ENCODE measurements at places on chromosomes 12 and 14.

DNA sequence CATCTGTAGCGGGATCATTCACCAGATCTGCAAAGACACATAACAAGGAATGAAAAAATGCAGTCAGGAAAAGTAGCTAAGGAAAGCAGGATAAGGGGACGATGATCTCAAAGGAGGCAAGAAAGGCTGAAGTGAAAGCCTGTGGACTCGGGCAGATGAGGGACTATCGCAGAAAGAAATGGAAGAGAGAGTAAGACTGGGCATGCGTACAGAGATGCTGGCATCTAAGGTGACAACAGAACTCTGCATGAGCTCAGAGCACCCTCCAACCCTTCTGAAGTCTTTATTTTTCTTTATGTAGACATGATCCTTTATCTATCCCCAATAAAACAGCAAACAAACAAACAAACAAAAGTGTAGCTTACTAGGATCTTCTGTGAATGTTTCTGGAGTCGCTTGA lies 7.2 kb downstream of the MFAP5 start:
- no peak for DNase-seq

- no peak for DNase-seq
Observed at GRCh38 chr12:100651694-100652093, 78.2 kb downstream of the GAS2L3 start.

DNA sequence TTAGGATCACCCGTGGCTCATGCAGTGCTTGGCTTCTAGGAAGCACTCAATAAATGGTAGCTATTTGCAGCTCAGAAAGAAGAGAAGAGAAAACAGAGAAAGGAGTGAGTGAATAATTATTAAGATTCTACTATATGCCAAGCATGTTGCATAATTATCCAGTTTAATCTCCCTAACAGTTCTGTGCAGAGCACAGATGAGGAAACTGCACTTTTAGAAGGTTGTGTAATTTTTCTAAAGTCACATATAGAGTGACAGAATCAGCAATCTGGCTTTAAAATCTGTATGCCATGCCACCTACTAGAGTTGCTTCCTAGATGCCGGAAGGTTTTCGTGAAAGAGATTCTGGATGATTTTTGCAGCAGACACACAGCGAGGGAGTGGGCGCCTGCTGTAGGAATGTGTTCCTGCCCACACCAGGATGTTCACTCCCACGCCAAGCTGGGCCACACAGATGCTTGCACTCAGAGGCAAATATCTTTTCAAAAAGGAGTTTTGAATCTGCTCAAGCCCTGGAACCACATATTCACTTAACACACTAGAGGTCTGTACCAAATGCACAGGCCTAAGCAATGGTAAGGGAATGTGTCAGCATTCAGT lies 50.2 kb upstream of the SMCO2 start:
- no peak for DNase-seq

DNA sequence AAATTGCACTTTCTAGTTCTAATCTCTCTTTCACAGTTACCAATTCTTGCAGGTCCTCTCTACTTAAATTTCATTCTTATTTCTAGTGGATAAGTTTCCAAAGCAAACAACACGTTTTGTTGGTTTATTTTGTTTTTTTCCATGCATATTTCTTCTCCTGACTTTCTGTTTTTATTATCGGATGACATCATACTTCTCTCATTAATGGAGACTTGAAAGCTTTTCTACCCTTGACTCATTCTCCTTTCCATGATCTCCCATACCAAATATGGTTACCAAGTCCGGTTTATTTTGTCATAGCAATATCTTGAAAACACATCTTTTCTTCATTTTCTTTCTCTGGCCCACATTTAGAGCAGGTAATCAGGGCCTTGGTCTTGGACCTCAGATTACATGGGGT lies 796.5 kb downstream of the GALC start:
- DNase-seq: no peak

DNA sequence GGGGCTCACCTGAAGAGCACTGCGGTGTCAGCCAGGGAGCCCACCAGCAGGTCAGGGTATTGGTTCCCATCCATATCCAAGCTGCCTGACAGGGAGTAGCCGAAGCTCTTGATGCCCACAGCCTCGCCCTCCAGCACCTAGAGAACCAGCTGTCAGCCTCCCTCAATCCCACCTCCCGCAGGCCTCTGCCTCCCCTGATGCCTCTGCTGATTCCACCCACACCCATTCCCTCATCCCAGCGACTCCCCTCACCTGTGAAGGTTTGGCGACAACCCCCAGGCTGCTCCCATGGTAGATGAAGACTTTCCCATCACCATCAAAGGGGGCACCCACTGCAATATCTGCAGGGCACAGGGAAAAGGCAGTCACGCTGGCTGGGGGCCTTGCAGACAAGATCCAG lies 10.0 kb downstream of the ITGA7 start:
- DNase-seq: no peak

- DNase-seq: peak; percentile 23
Observed at GRCh38 chr12:121713257-121713777, 765 bp downstream of the TMEM120B start.

- DNase-seq: no peak
Observed at GRCh38 chr12:55845361-55845760, 2.6 kb upstream of the MMP19 start.

- no peak for DNase-seq
Observed at GRCh38 chr12:27843714-27844245, 63.7 kb upstream of the MANSC4 start.

- no peak for DNase-seq
Observed at GRCh38 chr14:100413699-100414098, 90.6 kb downstream of the SLC25A47 start.

DNA sequence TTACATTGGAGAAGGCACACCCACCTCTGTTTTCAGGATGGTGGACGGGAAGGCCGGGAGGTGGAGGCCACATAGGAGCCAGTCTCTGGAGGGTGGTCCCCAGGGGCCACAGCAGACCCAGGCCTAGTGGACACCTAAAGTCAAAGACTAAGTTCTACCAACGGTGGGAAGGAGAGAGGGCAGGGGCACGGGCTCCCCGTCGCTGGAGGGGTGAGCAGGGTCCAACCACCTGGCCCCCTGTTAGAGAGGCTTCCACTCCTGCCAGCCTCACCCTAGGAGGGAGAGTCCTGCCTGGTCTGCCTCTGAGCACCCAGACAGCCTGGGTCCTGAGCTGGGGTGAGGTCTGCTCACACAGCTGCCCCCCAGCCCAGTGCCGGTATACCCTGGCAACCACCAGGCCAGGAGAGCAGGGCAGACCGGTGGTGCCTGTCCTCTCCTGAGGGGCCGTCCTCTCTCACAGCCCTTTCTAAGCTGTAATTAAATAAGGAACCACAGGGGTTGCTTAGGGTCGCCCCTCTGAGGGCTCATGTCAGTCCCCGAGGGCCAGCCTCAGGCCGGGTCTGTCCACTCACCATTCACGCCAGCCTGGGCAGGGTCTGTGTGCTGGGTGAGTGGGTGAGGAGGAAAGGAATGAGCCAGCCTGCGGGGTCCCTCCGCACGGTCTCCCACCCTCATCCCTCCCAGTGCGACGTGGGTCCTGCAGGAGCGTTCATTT lies 2.3 kb downstream of the INF2 start:
- DNase-seq: no peak

- no peak for DNase-seq
Observed at GRCh38 chr12:130401703-130402102, 64.0 kb downstream of the PIWIL1 start.

DNA sequence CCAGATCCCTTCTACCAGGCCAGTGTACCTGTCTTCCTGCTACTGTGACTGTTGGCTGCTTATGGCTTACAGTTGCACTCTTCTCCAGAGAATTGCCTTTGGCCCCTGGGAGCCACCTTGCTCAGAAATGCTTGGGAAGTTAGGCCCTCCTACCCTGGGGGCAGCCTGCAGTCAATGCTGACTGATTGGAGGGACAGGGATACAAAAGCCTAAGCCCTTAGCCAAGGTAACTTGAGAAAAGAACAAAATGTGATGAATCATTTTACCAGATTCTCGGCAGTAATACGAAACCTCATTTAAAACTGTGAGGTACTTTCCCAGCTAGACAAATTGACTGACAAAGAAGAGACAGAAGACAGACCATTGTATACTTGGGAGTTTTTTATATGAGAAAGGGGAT lies 47.3 kb downstream of the PTCSC3 start:
- no peak for DNase-seq

DNA sequence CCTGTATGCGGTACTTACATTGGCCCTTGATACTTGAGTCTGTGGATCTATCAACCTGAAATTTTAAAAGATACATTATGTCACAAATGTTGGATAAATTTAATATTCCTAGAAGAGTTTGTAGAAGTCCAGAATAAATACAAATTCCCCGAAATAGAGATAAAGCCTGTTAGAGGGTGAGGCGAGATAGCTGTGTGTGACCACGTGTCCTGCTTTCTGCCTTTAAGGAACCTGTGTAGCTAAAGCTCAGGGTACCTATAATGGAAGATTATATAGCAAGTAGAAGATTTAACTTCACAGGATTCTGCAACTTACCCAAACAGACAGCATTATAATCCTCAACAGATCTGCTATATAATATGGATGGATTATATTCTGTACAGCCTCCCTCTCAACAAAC lies 58.8 kb downstream of the APPL2 start:
- DNase-seq: no peak

GRCh38 chr12:39077226-39077625 lies 171.8 kb upstream of the CPNE8 start:
- DNase-seq: no peak

DNA sequence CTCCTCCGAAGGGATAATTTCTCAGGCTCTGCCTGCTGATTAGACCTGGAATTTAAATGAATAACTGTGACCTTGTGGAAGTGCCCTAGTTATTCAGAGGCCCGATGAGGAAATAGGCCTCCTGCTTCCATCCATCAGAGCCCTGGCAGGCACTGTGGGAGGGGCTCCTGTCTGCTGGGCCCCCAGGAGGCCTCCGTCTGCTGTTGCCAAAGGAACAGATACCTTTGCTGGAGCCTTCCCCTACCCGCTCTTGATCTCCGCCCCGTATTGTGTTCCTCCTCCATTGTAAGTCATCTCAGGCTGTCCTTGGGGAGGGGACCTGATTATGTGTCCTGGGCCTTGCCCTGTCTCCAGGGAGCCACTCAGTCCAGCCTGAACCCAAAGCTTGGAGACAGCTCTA lies 112.3 kb downstream of the NRXN3 start:
- DNase-seq: no peak

- no peak for DNase-seq
Observed at GRCh38 chr12:110312581-110313360, 31.7 kb downstream of the ATP2A2 start.

DNA sequence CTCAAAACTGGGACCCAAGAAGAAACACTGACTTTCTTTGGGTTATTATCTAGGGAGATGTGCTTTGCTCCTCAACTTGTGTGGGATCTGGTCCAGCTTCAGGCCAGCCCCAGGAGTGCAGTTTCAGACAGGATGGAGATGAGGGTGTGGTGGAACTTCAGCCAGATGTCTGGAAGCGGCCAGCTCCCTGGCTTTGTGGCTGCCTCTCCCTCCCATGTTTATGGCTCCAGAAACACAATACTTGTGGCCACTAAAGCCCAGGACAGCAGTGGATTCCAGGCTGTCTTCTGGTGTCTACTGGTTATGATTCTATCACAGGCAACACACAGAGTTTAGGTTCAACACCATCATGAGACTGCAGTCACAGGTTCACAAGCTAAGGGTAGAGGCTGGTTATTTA lies 44.2 kb upstream of the EMP1 start:
- DNase-seq: no peak

- DNase-seq: no peak
Observed at GRCh38 chr14:40447017-40447416, 1014.8 kb upstream of the FBXO33 start.

DNA sequence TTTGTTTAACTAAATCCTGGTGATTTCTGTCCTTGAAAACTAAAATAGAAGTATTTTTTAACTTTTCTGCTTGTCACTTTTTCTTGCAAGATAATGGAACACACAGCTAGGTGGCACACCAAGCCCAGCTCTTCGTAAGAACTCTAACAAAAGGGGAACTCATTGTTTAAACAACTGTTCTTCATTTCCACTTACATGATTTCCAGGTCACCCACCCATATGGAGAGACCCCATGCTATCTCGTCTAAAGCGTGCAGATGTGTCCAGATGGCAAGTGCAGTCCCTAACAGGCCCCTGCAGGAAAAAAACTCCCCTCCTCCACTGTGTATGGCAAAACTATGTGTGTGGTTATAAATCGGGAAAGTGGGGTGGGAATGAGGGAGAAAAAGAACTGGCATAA lies 43.3 kb upstream of the NT5DC3 start:
- no peak for DNase-seq

GRCh38 chr14:50257732-50258131 lies 26.4 kb upstream of the SOS2 start:
- DNase-seq: no peak

DNA sequence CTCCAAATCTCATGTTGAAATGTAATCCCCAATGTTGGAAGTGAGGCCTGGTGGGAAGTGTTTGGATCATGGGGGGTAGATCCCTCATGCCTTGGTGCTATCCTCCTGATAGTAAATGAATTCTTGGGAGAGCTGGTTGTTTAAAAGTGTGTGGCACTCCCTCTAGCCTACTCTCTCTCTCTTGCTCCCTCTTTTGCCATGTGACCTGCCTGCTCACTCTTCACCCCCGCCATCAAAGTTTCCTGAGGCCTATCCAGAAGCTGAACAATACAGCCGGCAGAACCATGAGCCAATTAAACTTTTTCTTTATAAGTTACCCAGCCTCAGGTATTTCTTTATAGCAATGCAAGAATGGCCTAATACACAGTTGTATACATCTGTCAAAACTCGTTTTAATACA lies 62.5 kb downstream of the BCL2L14 start:
- DNase-seq: no peak

- no peak for DNase-seq
Observed at GRCh38 chr12:111342376-111342775, 26.5 kb downstream of the PHETA1 start.

Data from pancreas (tissue), 10 donors.